ENCODE measurements at places on chromosomes 5 and 9. TPM values are rescaled to one million over a fixed set of nuclear protein-coding genes. Genes with fewer than 3 reads are reported as not detected.
A peak's percentile ranks its signal among the peaks of the same experiment; 100 is the strongest.

ARRDC3 gene
- 54.6 TPM for total RNA-seq

N4BP3 gene
- 14.0 TPM for total RNA-seq

DNA sequence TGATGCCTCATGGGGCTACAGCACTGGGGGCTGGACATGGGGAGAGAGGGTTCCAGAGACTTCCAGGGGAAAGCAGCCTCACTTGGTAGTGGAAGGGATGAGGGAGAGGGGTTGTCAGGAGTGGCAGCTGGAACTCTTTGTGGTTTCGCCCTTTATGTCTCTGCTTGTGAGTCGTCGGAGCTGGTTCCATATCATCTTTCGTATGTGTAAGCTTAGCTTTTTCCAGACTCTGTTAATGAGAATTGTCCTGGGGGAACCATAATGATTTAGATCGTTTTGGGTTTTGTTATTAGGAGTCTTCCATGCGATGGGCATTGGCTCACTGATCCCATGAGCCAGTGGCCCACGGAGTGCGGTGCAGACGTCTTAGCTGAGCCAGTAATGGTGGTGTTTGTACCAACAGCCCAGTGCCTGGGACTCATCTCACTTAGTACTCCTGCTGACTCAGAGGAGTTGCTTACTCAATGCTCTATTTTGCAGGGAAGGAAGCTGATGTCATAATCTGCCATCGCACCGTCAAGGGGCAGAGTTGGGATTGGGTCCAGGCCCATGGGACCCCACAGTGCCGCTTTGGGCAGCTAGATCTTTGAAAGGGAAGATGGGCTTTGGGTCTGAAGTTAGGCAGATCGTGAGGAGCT is 48.5 kb downstream of the NEK6 start:
- peaks cover 4% of the 10 kb centered on the region for H3K36me3 ChIP-seq
- peak overlapping the region; percentile 9 for H3K27ac ChIP-seq
- no peaks in the 10 kb centered on the region for H3K27me3 ChIP-seq
- H3K4me1 ChIP-seq, result peaks cover 18% of the 10 kb centered on the region
- H3K4me3 ChIP-seq, result no peak overlapping the region

DNA sequence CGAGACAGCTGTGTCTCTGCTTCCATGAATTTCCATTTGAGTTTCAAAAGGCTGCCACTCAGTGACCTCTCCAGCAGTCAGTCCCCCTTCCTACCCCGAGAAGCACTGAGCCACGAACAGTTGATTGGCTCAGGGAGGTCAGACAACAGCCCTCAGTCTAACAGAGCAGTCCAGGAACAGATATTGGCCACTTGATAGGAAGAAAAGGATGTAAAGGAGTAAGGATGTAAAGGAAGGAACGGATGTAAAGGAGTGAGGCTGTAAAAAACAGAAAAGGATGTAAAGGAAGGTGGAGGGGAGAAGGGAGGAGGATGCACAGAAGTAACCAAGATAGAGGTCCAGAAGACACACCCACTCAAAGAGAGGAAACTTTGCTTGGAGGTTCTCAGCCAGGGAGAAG is 3.2 kb upstream of the NR4A3 start:
- H3K4me1 ChIP-seq, result peaks cover 9% of the 10 kb centered on the region
- H3K36me3 ChIP-seq, result no peaks in the 10 kb centered on the region
- peak overlapping the region; percentile 94 for H3K4me3 ChIP-seq
- H3K27ac ChIP-seq, result peak overlapping the region; percentile 99
- no peaks in the 10 kb centered on the region for H3K27me3 ChIP-seq

DNA sequence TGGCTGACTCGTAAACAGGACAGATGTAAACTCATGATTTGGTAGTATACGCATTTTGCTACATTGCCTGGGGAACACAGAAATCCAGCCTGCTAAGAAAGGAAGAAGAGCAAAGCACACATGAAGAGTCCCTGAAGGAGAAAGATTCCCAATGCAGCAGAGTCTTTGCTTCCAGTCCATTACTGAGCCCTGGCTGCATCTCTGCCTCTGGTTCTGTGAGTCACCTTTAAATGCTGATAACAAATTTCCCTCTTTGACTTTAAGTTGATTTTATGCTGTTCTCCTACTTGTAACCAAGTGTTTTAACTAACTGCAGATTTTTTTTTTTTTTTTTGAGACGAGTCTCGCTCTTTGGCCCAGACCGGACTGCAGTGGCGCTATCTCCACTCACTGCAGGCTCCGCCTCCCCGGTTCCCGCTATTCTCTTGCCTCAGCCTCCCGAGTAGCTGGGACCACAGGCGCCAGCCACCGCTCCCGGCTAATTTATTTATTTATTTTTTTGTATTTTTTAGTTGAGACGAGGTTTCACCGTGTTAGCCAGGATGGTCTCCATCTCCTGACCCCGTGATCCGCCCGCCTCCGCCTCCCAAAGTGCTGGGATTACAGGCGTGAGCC is 8.5 kb upstream of the PRXL2C start:
- no peaks in the 10 kb centered on the region for H3K27me3 ChIP-seq
- H3K27ac ChIP-seq, result no peak overlapping the region
- DNase-seq, result no peak
- H3K4me3 ChIP-seq, result no peak overlapping the region
- H3K36me3 ChIP-seq, result no peaks in the 10 kb centered on the region

DNA sequence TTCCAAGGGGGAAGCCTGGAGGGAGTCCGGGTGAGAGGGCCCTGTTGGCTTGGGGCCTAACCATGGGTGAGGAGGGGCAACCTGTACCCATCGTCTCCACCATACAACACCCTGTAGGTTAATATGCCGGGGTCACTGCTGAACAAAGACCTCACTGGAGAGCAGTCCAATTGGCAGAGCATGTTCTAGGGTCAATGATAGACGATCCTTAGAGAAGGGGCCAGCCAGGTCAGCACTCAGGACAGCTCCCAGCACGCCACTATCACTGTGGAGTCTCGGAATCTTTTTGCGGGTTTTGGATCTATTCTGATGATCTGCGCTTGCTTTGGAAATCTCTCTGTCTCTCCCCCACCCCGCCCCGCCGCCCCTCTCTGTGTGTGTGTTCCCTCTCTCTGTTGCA is 218.4 kb upstream of the MVB12B start:
- H3K4me3 ChIP-seq, result no peak overlapping the region
- DNase-seq, result no peak
- H3K36me3 ChIP-seq, result no peaks in the 10 kb centered on the region
- H3K27ac ChIP-seq, result no peak overlapping the region
- H3K4me1 ChIP-seq, result no peaks in the 10 kb centered on the region

SLC45A2 gene
- total RNA-seq, result 0.19 TPM

DNA sequence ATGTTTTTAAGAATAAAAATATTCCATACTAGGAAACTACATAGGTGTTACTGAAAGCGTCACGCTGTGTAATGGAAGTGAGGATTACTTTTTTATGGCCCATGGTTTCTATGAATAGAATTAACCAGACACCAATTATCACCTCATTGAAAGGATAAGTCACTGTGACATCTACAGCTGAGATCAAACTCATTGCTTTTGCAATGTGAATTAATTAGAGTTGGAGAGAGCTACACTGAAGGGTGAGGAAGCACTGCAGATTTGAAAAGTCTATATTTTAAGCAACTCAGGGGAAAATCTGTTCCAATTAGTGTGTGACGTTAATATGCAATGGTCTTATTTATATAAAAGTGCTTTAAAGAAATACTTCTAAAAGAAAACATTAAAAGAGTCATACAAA is 1300.1 kb upstream of the DMAC1 start:
- no peaks in the 10 kb centered on the region for H3K36me3 ChIP-seq
- no peak overlapping the region for H3K27ac ChIP-seq
- H3K4me1 ChIP-seq, result no peaks in the 10 kb centered on the region
- H3K4me3 ChIP-seq, result no peak overlapping the region

GRCh38 chr5:83270311-83270710 is 193.0 kb downstream of the XRCC4 start:
- no peak for DNase-seq
- H3K36me3 ChIP-seq, result no peaks in the 10 kb centered on the region
- H3K27me3 ChIP-seq, result no peaks in the 10 kb centered on the region
- H3K27ac ChIP-seq, result no peak overlapping the region

DNA sequence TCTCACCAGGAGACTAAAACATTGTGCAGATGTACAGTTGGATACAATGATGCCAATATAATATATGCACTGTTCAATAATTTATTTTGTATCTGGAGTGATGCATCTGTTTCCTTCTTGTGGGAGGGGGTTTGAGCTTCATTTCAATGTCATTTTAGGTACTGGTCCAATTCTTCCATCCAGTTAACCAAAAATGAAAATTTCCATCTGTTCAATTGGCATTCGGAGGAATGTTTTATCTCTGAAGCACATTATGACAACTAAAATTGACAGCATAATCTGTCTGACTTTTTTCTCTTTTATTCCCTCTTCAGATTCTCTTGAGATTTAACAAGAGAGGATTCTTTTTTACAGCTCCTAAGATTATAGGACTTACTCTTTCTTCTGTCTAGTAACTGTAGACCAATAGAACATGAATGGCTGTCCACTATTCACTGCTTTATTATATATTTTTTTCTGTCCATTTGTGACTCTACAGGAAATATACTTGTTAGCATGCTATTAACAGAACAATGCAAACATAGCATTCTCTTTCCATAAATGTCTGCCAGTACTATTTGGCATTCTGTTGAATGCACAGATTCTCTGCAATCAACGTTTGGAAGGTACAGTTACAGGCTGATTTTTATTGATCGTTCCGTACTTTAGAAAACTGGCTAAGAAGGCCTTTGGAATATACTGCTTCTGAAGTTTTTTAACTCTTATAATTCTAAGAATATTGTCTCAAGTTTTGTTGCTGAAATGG is 57.8 kb downstream of the NDUFAF2 start:
- H3K36me3 ChIP-seq, result no peaks in the 10 kb centered on the region
- no peaks in the 10 kb centered on the region for H3K27me3 ChIP-seq
- H3K27ac ChIP-seq, result no peak overlapping the region
- H3K4me1 ChIP-seq, result no peaks in the 10 kb centered on the region
